ENCODE measurements at places on chromosomes 13 and 19.

- no peak for DNase-seq
These were observed 270.4 kb downstream of the ABCC4 start for GRCh38 chr13:95030821-95031343.

DNA sequence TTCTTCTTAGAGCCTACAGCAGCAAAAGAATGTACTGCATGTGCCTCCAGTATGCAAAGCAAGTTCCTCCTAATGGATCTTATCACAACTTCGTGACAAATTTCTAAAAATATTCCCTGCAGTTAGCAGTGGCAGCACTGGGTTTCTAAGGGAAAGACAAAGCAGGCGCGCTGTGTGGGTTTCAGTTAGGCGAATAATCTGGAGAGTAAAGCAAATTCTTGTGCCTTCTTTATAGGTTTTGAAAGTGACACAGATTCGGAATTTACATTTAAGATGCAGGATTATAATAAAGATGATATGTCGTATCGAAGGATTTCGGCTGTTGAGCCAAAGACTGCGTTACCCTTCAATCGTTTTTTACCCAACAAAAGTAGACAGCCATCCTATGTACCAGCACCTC is 167.9 kb downstream of the LMO7 start:
- DNase-seq: no peak

DNA sequence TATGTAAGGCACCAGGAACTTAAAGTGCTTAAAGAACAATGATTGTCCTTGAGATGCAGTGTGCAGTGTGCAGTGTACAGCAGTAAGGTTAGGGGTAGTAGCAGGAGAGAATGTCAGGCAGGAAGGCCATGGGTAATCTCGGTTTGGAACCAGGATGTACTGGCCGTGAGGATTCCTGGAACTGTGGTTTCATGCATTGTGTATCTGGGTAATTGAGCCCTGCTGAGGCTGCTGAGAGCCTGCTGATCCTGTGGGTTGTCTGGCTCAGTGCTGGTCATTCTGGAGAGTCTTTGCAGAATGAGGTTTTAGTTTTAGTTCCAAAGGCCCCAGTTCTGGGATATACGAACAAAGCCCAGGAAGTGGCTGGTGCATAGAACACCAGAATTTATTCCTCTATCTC is 71.0 kb downstream of the ZNF568 start:
- DNase-seq: no peak

DNA sequence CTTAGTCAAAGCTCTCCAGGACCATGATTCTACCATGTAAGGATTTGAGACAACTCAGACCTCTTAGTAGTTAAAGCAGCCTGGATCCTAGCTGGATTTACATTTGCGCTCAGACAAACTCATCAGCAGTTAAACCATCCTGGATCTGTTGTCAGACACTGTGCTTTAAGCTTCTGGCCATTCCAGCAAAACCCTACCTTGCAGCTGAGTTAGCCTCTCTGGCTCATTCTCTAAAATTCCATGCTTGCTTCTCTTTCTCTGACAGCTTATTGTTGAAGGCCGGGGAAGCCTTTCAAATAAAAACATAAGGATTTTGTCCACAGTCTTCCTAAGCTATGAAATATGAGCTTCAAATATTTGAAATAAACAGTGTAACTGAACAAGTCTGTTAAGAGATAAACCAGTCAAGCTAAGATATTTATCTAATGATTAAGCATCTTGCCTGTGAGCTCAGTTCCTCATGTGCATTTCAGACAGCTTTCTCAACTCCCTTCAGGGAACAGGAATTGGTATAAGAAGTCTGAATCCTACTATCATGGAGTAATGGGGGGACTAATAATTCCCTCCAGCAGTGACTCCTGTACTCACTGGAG is 89.3 kb downstream of the SLAIN1 start:
- DNase-seq: no peak

Measured in GM12864 (cell line).